CD4-positive, alpha-beta T cell treated with Interferon alpha-2 for 1 hour (primary cell): ENCODE measurements at places on chromosomes 6 and 20.

GRCh38 chr20:16955971-16956370 lies 207.8 kb downstream of the OTOR start:
- DNase-seq = no peak

DNA sequence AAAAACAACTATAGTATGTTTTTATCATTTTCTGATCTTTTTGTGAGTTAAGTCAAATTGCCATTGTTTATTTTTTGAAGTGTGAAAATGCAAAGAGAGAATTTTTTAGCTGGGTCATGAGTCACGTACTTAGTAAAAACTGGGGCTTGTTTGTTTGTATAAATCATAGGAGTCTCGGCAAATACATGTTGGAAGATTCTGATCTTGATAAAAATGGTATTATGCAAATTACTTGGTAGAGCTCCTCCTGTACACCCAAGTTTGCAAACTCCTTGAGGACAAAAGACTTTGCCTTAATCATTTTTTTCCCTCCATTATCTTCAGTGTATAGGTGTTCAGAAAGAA lies 25.8 kb downstream of the TBPL1 start:
- no peak for DNase-seq

- DNase-seq = no peak
Observed at GRCh38 chr6:12384357-12384912, 94.3 kb downstream of the EDN1 start.

DNA sequence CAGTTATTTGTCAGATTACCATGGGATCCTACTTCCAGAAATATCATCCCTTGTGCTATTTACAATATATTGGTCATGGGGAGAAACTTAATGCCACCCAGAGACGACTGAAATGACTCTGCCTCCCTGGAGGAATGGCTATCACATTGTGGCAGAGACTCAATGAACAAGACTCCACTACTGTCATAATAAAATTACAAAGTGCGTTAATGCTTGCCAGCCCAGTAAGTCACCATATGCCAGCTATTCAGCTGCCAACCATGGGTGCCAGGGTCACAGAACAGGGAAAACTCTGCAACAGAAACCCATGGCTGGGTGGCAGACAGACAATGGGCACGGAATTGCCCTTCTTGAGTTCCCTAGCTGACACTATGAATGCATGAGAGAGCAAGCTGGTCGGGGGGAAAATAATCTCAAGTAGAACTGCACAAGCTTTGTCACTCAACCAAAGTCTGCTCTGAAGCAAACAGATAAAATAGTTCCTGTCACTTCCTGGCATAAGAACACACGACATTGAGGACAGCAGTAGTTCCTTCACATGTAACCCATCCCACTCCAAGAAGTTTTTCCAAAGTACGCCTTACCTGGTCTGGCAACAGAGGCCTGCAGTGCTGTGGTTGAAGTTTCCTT lies 32.1 kb downstream of the TP53INP2 start:
- DNase-seq = no peak

DNA sequence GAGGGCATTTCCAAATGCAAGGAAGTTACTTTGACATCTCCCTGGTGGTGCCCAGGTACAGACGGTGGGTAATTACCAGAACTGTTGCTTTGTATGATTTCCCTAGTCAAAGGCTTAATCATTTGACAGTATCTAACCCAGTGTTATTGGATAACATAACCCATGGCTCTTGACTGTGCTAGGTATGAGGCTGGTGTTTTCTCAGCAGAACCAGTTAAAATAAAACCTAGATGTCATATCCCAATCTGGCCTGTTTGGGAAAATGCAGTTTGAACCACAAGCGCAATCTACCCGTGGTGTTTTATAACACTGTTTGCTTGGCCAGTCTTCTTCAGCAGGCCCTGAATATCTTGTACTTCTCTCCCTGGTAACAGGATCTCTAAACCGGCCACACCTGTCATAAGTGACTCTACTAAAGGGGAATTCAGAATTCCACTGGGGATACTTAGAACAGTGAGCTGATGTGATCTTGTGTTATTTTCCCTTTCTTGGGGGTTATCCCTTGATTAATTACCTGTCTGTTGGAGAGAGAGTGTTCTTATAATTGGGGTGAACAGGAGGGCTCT lies 32.8 kb downstream of the PPP1R14C start:
- no peak for DNase-seq

DNA sequence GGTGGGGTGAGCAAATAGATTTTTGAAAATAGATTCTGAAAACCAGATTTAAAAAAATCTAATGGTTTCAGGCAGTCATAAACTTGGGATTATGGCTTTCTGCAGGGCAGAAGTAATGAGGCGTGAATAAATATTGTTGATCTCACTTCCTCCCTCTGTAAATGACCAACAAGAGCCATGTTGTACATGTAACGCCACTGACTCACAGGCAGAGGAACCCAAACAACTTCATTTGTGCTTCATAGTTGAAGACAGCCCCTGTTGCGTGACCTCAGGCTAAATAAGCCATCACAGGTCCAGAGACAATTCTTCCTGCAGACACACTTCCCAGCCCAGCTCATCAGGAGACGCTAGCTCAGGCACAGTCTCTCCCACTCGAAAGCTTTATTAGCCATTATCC lies 59.1 kb upstream of the F13A1 start:
- no peak for DNase-seq

DNA sequence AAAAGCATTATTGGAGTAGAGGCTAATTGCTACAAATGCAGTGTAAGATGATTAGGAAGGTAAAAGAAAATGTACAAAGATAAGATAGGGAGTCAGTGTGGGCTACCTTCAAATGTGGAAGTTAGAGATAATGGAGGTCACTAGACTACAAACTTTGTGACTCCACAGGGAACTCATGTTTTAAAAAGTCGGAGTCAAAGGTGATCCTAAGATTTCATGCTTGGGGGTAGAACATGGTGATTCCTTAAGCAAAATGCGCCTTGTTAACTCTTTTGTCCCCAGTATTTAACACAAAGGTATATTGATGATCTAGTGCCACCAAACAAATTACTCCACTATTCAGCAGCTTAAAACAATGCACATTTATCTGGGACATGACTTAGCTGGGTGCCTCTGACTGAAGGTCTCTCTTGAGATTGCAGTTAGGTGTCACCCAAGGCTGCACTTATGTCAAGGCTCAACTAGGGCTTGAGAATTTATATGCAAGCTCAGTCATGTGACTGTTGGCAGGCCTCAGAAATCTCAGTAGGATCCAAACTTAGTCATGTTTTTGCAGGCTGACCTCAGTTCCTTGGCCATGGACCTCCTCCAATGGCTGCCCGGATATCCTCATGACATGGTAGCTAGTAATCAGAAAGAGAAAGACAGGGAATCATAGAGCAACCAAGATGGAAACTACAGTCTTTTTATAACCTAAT lies 11.4 kb upstream of the SNX9 start:
- DNase-seq = no peak

- DNase-seq = no peak
Observed at GRCh38 chr20:4011226-4011975, 4.0 kb downstream of the RNF24 start.

- no peak for DNase-seq
Observed at GRCh38 chr6:71226151-71226550, 62.5 kb upstream of the OGFRL1 start.

GRCh38 chr6:170279977-170280688 lies 10.7 kb downstream of the DLL1 start:
- DNase-seq = peak; percentile 68

GRCh38 chr6:149325648-149326236 lies 8.2 kb downstream of the TAB2 start:
- DNase-seq = no peak

DNA sequence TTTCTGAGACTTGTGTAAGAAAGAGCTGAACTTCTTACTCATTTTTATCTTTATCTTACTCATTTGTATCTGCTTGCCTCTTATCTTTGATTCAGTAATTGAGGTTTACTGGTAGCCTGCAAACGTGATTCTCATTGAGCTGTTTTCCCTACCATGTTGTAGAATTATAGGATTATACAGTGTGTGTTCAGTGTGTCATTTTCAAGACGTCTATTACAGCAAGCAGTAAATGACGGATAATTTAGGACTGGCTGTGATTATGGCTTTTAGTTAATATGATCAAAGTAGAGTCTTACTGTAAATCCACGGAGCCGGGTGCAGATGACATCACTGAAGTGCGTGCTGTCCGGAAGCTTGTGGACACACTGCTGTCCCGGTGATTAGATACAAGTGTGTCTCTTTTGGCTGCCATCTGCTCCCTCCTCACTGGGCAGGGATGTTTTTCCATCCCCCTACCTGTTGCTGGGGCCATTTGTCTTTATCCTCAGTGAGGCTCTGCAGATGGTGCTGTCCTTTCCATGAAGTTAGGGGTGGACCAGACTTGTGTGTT lies 6.0 kb downstream of the NELFCD start:
- no peak for DNase-seq

- DNase-seq = no peak
Observed at GRCh38 chr6:71056656-71057055, 99.8 kb upstream of the B3GAT2 start.

DNA sequence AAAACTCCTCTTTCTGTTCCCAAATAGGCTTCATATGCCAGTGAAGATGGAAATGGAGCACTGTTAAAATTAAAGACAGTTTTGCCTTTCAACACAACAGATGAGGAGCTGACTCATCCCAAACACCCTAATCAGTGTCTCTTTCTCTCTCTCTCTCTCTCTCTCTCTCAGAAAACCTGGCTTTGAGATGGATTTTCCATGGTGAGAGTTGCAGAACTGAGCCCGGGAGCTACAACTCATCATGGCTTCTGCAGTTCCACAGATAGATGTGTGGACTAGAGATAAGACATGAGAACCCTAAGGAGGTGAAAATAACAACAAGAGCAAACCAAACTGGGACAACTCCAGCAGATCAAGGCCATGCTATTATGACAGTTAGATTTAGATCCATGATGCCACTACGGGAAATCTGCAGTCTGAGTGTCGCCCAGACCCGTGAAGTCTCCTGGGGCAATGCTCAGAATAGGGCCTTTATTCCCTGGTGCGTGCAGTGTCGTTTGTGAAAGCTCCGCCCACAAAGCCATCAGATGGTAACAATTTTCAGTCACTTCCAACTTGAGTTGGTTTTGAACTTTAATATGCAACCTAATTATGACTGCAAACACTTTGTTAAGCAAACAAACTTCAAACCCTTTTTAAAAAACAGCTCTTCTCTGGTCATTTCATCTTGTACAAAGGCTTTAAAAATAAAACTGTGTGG lies 338.2 kb upstream of the PREP start:
- no peak for DNase-seq

- DNase-seq = peak; percentile 41
Observed at GRCh38 chr20:46752728-46753127, 43.3 kb downstream of the SLC2A10 start.

- no peak for DNase-seq
Observed at GRCh38 chr6:133889557-133890403, 867 bp downstream of the TCF21 start.

GRCh38 chr6:13406781-13407180 lies 78.4 kb upstream of the TBC1D7 start:
- no peak for DNase-seq

DNA sequence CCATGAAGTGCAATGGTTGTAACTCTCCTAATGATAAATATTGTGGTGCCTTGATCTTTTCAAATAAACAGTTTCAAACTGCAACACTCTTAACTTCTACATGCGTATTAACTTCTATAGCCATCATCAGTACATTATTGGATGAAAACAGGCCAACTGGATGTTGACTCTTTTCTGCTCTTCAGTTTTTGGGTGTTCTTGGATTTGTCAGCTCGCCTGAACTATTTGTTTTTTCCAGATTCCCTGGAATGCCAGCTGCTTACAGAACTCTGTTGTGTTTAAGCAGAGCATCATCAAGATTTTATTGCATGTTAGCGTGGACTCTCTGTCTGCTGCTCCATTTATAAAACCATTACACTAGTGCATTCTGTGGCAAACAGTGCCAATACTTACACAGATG lies 626.1 kb downstream of the HDGFL1 start:
- no peak for DNase-seq

- DNase-seq = peak; percentile 2
Observed at GRCh38 chr6:110185879-110186278, 5.7 kb downstream of the CDC40 start.

- DNase-seq = no peak
Observed at GRCh38 chr6:125251516-125252220, 50.1 kb downstream of the HDDC2 start.

DNA sequence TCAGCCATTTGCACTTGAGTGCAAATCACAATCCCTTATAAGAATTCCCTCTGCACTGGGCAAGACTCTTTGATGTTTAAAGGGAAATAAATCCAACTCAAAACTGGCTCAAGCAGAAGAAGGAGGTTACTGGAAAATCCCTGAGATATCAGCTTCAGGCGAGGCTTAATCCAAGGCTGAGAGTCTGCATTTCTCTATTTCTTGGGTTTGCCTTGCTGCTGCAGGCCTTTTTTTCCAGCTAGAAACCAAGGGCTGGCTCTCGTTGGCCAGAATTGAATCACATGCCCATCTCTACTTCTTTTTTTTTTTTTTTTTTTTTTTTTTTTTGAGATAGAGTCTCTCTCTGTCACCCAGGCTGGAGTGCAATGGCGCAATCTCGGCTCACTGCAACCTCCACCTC lies 11.7 kb downstream of the HCK start:
- DNase-seq = no peak

DNA sequence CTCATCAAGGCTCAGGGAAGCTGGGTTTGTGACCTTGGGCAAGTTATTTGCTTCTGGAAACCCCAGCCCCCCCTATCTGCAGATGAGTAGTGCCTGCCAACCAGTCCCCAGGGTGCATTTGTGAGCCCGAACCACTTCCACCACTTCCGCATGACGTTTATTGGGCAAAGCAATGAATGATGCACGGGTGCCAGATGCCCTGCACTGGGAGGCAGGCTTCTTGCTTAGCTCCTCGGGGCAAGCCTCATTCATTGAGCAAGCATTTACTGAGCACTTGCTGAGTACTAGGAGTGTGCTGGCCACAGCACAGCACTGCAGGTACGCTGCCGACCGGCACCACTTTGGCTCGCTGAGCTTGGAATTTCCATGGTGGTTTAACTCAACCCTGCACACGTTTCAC lies 60.2 kb downstream of the GNAS-AS1 start:
- no peak for DNase-seq

DNA sequence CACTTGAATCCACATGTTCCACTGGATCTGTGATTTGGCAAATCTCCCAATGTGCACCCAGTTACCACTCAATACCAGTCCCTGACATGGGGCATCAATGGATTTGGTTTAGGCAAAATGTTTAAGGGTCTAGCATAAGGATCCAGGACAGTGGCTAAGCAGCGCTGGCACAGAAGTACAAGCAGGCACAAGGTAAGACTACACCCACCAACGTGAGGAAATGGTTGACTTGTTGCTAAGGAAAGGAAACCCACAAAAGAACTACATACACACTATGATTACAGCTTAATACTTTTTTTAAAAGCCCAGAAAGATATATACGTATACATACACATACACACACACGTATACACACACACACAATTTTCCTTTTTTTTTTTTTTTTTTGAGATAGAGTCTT lies 79.0 kb downstream of the DNAAF9 start:
- DNase-seq = no peak

GRCh38 chr20:49759266-49759950 lies 45.7 kb upstream of the B4GALT5 start:
- DNase-seq = no peak

- peak; percentile 64 for DNase-seq
Observed at GRCh38 chr20:32017711-32018251, 7.5 kb downstream of the CCM2L start.
